ENCODE measurements at places on chromosomes 4 and X.
A peak's percentile ranks its signal among the peaks of the same experiment; 100 is the strongest.

GRCh38 chr4:169958629-169959028, 67.6 kb downstream of the MFAP3L start:
- no peak for DNase-seq

DNA sequence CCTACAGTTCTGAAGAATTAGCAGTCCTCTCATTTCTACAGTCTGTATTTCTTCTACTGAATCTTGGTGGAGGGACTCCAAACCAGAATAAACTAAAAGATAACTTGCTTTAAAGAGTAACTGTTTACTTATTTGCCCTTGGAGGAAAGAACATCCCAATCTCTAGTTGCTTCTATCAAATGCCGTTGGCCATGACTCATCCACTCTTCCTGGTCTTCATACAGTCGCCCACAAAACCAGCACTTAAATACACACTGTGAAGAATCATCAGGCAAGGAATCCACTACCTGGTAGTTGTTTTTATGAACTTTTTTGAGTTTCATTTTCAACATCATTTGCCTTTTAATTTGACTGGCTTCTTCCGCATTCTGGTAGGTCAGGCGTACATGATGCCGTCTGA, 14.2 kb downstream of the ZNF518B start:
- no peak for DNase-seq

GRCh38 chr4:185878633-185879032, 66.6 kb upstream of the SORBS2 start:
- no peak for DNase-seq

DNA sequence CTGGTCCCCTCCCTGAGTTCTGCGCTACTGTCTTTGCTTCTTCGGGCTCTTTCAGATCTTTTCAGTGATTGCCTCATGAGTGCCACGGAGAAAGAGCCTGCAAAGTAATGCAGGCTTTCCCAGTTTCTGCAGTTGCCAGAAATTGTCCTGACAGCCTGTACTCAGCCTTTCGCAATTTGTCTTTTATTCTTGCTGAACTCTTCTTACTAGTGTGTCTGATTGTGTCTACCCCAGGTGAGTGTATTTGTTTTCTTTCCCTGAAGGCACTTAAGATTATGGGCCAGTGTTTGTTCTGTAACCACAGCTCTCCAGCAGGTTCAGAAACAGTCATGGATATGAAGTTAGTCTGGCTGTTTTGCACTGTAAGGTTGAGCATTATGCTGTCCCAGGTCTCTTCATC, 47.1 kb downstream of the FAM193A start:
- DNase-seq, result no peak

DNA sequence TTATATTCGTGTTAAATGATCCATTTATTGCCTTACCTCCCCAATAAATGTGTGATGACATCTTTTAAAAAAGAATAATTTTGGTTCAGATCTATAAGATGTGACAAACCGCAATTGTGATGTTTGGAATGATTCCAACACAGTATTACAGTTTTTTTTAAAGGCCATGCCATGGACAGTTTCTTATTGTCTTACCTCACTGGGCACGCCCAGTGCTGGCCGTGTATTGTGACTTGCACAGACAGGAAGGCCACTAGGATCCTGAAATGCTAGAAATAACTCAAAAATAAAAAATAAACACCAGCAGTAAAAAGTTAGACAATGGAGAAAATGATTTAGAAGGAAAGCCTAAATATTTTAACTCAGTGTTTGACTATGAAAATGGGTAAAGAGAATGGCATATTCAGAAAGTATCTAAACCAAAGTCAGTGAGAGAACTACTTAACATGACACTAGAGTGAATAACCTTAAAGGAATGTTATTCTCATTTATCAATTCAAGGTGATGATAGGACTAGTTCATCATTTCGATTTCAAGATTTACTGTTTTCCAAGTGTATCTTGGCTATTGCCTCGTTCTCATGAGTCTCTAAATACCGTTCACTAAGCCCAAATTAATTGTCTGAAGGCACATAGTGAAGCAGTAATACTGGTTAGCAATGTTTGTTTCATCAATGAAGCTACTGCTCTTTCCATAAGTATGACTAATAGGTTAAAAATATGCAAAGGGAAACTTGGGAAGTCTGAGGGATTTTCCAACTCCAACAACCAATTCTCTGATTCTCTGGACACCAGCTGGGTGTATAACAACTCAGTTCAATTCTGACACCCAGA, 46.1 kb upstream of the VEGFC start:
- no peak for DNase-seq

- no peak for DNase-seq
These were observed 142.7 kb upstream of the NLGN4X start for GRCh38 chrX:6371353-6371752.

DNA sequence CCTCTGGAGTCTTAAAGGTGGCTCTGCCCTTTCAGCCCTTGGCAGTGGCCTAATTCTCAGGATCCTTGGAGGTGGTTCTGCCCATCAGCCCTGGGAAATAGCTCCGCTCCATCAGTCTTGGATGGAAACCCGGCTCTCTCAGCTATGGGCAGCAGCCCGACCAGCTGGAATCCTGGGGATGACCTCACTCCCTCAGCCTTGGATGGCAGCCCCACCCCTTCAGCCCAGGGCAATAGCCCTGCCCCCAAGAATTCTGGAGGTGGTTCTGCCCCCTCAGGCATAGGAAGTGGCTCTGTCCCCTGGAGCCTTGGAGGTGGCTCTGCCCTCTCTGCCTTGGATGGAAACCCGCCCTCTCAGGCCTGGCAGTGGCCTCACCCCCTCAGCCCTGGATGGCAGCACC, 127.7 kb downstream of the RBMX2 start:
- DNase-seq, result no peak

DNA sequence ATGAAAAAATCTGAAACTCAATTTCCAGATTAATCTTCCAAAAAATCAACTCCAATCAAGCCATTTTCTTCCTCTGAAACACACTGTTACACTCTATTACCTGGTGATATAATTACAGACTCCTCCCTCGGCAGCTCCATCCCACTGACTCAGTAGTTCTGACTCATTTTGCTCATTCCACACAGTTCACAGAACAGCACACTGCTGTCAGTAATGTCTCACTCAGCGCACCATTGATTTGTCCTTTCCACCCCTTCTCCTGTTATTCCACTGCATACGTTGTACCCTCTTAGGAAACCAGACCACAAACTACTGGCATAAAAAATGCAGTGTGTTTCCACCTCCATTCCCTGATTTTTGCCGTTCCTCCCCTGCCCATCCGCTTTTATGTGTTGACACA, 212.7 kb downstream of the SLIT2 start:
- DNase-seq, result no peak

DNA sequence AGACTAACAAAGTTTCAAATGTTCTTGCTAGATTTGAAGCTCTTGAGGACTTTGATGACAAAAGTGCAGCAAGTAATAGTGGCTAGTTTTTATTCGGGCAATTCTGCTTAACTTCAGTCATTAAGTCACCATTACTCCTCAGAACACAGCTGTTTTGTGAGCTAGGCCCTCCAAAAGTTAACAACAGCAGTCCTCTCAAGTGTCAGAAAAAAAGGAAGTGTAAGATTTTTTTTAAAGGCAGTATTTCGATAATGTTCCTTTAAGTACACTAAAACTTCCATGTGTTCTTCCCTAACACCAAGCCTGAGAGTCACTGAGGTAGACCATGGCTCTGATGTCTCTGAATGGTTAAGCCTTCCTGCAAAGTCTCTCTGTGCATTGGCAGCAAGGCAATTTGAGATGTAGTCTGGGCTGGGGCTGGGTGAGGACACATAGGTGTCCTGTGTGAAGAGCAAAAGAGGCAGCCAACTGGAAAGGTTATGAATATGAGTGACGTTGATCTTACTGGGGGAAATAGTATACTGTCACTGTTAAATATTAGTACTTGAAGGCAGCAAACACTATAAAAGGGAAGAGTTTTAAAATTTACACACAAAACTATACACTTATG, 174.0 kb upstream of the MAP3K15 start:
- DNase-seq, result no peak

DNA sequence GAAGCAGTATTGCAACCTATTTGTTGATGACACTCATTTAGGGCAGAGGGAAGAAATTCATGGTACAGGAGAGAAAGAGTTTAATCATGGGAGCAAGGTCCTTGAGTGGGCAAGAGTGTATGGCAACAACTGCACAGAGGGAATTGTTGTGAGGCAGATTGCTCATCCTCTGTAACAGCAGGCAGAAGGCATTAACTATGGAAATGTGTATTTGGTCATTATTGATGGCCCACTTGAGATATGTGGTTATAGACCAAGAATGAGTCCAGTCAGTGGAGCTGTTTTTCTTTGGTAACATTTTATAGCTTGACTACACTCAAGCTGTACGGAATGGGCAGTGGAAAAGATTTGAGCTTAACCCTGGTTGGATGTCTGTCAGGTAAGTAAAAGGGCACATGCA, 15.9 kb downstream of the PLRG1 start:
- no peak for DNase-seq

DNA sequence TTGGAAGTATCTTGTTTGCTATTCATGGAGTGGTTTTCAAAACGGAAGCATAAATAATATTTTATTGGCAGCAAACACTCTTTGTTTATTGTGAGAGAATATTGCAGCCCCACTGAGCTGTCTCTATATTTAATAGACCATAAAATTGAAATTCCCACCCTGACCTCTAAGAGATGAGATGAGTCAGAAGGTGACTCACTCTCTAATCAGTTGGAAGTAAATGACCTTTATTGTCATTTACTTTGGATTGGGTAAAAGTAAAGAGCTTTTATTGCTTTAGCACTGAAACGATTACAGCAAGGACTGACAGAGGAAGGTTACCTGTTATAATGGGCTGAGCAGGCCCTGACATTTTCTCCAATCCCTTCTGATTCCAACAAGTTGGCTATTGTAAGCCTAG, 55.0 kb downstream of the SYTL5 start:
- no peak for DNase-seq

DNA sequence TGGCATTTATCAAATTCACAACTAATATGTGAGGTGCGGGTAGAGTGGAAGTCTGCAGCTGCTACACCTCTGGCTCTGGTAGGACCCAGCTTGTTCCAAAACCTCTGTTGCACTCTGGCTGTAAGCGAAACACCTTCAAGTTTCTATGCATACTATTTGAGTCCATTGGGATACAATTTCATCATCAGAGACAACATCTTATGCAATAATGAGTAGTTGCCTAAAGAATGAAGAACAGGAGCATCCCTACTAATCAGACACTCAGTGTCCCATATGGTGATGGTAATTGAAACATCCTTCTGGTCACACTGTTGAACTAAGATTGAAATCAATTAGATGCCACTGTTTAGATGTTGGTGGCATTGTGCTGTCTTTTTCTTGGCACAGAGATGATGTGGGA, 178.4 kb downstream of the MGST2 start:
- DNase-seq, result no peak

- DNase-seq, result no peak
These were observed 53.2 kb downstream of the ADRA2C start for GRCh38 chr4:3819210-3819919.

DNA sequence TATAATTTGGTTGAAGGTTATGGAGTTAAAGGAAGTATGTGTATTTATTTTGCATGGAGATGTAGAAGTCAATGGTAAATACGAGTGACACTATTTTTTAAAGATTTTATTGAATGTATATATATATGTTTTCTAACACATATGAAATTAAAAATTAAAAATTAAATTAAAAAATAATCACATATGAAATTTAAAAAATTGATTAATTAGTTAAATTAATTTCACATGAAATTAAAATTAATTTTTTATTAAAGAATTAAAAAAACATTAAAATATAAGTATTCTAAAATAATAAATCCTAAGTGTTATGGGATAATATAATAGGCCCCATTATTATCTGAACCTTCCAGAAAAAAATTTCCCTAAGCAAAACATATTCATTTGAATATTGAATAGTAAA, 1163.5 kb downstream of the ARAP2 start:
- DNase-seq, result no peak

- no peak for DNase-seq
These were observed 4.2 kb downstream of the SLC30A9 start for GRCh38 chr4:41994461-41994985.

GRCh38 chrX:10597871-10598270, 22.5 kb downstream of the MID1 start:
- no peak for DNase-seq

GRCh38 chrX:153599192-153600031, 473 bp upstream of the CCNQ start:
- peak; percentile 93 for DNase-seq

DNA sequence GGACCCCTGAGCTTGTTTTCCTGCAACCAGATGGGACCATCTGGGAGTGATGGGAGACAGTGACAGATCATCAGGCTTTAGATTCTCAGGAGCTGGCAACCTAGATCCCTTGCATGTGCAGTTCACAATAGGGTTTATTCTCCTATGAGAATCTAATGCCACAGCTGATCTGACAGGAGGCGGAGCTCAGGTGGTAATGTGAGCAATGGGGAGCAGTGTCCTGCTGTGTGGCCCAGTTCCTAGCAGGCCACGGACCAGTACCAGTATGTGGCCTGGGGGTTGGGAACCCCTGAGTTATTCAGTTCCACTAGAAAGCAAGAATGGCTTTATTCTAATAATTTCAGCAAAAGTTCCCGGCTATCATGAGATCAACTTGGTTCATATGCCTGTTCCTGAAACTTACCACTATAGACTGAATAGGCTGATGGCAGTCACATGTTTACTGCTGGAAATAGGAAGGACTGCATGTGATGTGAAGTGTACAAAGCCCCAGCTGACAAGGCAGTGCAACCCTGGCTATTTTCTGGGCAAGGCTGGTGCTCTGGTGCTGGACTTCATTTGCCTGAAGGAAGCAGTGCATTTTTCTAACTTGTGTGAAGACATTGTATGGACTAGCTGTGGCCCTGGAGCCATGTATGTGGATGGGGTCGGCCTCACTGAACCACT, 107.2 kb downstream of the SPRY1 start:
- no peak for DNase-seq

- no peak for DNase-seq
These were observed 3.6 kb downstream of the LINC00632 start for GRCh38 chrX:140713174-140713539.

DNA sequence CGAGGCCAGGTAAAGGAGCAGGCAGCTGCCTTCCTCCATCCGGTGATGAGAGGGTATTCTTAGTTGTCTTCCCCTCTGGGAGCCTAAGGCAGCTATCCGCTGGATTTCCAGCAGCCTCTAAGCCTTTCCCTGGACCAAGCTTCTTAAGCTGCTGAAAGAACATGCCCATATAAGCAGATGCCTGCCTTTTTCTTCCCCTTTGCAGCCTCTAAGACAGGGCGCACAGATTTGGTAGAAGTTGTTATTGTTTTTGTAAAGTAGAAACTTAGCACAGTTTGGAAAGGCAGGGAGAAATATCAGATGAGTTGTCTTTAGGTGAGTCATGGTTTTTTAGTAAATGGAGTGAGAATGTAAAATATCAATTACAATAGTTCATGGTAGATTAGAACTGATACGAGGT, 210.8 kb downstream of the ARHGAP10 start:
- DNase-seq, result no peak

- DNase-seq, result no peak
These were observed 90.3 kb downstream of the DHRSX start for GRCh38 chrX:2410279-2411020.

All from dorsolateral prefrontal cortex (tissue), 122 donors.